ENCODE measurements at places on chromosomes 13 and 19. TPM values are rescaled to one million over a fixed set of nuclear protein-coding genes. Genes with fewer than 3 reads are reported as not detected.
A peak's percentile ranks its signal among the peaks of the same experiment; 100 is the strongest.

GRCh38 chr19:38710928-38711725 is 33.1 kb downstream of the CAPN12 start:
- no peak for DNase-seq

- no peak for DNase-seq
Observed at GRCh38 chr19:3476830-3477229, 3.5 kb downstream of the SMIM24 start.

DNA sequence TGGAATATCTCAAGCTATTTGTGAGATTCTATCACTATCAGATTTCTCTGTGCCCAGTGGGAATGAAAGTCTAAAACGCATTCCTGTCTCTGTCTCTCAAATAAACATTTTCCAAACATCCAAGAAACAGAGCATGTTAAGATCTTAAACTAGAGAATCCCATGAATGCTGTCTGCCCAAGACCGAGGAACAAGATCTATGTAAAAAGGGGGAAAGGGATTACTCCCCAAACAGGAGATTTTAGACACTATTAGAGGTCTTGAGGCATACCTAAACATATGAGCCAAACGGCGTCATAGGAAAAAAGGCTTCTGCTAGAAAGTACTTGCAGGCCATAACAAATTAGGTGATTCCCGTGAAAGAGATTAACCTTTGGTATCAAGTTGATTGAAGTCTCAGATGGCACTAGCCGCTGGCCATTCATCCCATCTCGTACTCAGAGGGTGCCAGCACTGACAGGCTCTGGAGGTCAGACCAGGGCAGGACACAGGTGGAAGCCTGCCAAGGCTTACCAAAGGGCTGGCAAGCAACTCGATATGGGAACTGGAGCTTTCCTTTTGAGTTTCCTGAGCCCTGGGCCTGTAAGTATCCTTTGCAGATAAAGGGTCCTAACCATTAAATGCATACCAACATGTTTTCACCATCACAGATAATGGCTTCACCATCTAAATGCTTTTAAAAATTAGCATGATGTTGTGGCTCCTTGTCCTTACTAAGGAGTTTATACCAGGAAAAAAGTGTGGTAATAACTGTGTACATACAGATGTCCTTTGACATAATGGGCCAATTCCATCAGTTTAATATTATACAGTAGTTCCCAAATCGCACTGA is 225.2 kb downstream of the FOXO1 start:
- DNase-seq, result peak; percentile 73

TUBA3C gene
- total RNA-seq, result not detected

DNA sequence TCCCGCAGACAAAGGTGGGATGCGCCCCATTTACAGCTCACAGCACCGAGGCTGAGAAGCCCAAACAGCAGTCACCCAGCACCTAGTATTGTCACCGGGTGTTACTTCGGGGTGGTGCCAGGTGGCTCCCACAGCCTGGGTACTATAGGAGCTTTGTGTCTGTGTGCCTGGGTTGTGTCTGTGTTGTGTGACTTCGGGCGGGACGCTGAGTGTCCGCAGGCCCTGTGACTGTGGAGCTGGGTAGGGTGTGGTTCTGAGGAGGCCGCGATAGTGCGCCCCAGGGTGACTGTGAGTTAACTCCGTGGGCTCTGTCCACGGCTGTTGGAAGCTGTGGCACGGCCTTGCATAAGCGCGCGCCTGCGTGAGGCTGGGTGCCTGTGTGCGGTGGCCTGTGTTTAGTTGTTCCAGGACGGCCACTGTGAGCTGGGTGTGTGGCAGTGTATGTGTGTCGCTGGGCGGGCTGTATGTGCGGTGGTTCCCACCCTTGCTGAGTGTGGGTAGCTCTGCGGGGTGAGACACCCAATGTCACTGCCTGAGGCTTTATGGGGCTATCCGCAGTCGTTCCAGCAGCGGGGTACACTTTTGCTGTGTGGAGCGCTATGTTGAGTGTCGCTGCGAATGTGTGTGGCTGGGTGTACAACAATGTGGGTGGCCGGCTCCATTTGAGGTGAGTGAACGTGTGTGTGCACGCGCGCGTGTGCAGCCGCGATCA is 559 bp upstream of the SSBP4 start:
- no peak for DNase-seq

ZNF486 gene
- total RNA-seq, result 9.5 TPM

EPS8L1 gene
- total RNA-seq, result 76.8 TPM

DNA sequence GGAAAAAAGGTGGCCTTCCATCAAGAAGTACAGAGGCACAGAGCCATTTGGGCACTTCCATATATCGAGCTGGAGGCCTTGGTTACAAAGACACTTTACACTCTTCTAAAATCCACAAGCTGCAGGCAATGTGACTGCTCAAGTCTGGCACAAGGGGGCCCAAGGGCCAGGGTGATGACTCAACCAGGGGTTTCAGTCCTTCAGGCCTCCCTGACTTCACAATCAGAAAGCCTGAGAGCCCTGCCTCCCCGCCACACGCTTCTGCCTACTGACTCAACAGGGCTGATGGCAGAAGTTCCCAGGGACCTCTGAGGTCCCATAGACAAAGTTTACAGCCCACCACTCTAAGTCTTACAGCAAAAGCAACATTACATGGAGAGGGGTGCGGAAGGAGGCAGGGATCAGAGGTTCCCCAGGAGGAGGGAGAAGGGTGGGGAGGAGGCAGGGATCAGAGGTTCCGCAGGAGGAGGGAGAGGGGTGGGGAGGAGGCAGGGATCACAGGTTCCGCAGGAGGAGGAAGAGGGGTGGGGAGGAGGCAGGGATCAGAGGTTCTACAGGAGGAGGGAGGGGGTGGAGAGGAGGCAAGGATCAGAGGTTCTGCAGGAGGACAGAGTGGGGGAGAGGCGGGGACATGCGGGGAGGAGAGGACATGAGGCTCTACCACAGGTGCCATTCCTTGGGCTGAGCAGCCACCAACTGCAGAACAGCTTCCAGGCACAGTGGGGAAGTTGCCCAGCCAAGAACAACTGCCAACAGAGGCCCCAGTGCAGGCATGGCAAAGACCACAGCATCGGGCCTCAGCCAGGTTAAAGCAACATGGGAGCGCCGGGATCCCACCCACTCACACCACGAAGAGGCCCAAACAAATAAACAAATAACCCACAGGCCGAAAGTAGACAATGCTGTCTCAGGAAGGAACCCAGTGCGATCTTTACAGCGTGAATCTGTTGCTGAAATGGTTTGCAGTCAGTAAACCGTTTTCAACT is 52.0 kb downstream of the SLC7A1 start:
- DNase-seq, result no peak

DNA sequence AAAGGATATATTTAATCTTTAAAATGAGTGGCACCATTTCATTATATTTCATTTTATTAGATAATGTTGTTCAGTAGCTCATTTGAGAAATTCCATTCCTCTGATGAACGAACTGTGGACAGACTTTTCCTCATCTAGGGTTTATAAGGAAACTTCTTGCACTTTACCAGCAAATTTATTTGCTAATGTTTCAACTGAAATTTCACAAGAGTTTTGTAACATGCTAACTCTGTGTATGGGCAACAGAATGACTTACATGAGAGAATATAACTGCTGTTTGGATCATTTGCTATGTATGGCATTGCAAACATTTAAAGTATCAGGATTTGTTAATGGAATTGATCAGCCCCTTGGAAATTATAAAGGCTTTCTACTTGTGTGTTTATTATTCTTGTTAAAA is 3.7 kb upstream of the IRS2 start:
- DNase-seq, result no peak

ZNF813 gene
- 5.1 TPM for total RNA-seq

DNA sequence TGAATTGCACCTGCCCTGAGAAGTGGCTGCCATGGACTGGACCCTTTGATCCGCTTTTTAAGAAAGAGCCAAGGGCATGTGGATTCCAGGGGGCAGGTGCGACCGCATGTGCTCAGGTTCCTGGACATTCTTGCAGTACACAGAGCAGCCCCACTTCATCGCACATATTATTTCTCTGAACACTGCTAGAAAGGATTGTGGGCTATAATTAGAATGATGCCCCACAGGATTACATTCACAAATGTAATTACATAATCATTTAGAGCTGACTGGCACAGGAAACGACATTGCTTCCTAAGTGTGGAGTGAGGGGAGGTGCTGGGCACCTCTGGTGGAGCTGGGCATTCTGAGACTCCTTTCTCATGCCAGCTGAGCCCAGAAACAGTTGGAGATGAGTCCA is 37.5 kb upstream of the VSTM2B start:
- no peak for DNase-seq

- DNase-seq, result no peak
Observed at GRCh38 chr19:56087647-56088496, 33.2 kb downstream of the ZNF787 start.

- no peak for DNase-seq
Observed at GRCh38 chr13:67318860-67319259, 88.7 kb upstream of the PCDH9 start.

ZNF780B gene
- total RNA-seq, result 18.4 TPM

- DNase-seq, result no peak
Observed at GRCh38 chr19:31658993-31659896, 310.0 kb upstream of the TSHZ3 start.

Data from tongue (tissue), 3 donors.